Activated T-cell treated with anti-CD3 and anti-CD28 coated beads, Interleukin-2, amount 50 U/mL, for 24 hours (primary cell): ENCODE measurements at places on chromosomes 1 and 21.

- DNase-seq = no peak
Measured at GRCh38 chr1:224622831-224623230, 6.7 kb downstream of the CNIH3 start.

- no peak for DNase-seq
Measured at GRCh38 chr1:214544791-214545190, 6.6 kb downstream of the PTPN14 start.

- DNase-seq = no peak
Measured at GRCh38 chr1:9600861-9601834, 12.4 kb downstream of the TMEM201 start.

- DNase-seq = no peak
Measured at GRCh38 chr1:68453060-68453670, 3.4 kb upstream of the RPE65 start.

GRCh38 chr1:90387805-90388204 lies 329.3 kb downstream of the BARHL2 start:
- DNase-seq = no peak

GRCh38 chr1:107626073-107626796 lies 338.7 kb downstream of the VAV3 start:
- DNase-seq = no peak

DNA sequence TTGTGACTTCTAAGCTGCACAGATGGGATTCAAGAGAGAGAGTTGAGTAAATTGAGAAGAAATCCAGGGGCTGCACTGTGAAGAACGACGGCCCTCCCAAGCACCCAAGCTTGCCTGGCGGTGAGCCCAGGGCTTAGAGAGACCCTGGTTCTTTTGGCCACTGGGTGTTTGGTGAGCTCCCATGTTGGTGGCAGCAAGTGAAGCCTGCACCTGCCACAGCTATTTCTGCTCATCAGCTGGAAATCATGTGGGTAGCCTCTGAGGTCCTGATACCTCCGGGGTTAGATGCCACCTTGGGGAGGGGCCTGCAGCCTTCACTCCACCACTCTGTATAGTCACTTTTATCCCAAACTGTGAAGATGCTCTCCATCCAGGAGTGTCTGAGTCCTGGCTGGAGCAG lies 6.2 kb upstream of the BTG2 start:
- no peak for DNase-seq

GRCh38 chr1:189958756-189959155 lies 518.9 kb downstream of the BRINP3 start:
- no peak for DNase-seq

DNA sequence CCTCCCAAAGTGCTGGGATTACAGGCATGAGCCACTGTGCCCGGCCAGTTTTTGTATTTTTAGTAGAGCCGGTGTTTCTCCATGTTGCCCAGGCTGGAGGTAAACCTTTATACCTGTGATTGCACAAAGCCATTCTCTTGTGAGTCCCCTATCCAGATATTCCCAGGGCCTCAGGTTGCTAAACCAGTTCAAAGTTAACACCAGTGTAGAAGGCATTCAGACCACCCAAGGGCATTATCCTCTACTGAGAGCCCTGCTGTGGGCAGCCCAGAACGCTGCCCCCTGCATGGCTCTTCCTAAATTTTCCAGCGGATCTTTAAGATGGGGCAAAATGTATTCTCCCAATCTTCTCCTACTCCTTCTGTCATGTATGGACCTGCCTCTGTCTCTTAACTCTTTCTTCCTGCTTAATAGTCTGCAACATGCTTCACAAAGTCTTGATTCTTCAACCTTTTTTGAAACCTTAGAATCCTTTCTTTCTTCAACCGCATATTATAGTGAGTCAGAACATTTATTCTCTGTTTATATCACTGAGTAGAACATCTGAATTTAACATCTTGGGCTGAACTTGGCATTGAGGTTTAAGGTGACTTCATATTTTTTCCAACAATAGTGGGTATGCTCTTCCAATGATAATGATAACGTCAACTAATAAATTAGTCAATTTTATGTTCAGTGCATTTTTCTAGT lies 36.0 kb downstream of the UBE4B start:
- no peak for DNase-seq

GRCh38 chr1:47918257-47918867 lies 78.8 kb downstream of the TRABD2B start:
- DNase-seq = no peak

DNA sequence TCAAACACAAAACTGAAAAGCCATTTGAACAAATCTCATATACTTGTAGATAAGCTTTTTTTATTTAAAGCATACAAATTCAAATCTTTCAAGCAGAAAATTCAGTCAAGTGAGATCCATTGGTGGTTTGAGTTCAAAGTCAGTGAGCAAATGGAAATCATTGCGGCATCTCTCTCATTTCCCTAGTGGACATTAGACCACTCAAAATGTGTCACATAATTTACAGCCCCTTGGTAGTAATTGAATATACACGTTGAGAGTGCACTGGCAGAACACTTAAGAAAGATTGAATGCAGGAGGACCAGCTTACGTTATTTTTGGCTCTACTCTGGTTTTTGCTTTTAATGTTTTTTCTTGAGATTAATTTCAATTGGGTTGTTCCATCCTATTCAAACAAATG lies 633.7 kb downstream of the USP25 start:
- no peak for DNase-seq

DNA sequence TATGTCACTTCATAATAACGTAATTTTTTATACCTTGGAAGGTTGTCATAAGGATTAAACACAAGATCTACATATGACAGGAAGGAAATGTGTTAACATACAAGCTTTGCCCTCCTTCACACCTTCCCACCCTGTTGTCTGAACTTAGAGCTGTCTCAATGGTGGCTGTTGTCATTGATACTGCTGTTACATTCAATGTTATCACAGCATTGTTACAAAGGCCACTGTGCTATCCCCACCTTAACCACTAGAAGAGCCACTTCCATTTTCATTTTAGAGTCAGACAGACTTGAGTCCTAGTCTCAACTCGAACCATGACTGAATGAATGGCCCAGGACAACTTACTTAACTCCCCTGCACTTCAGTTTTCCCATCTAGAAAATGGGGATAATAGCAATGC lies 31.2 kb downstream of the TAS1R2 start:
- no peak for DNase-seq

DNA sequence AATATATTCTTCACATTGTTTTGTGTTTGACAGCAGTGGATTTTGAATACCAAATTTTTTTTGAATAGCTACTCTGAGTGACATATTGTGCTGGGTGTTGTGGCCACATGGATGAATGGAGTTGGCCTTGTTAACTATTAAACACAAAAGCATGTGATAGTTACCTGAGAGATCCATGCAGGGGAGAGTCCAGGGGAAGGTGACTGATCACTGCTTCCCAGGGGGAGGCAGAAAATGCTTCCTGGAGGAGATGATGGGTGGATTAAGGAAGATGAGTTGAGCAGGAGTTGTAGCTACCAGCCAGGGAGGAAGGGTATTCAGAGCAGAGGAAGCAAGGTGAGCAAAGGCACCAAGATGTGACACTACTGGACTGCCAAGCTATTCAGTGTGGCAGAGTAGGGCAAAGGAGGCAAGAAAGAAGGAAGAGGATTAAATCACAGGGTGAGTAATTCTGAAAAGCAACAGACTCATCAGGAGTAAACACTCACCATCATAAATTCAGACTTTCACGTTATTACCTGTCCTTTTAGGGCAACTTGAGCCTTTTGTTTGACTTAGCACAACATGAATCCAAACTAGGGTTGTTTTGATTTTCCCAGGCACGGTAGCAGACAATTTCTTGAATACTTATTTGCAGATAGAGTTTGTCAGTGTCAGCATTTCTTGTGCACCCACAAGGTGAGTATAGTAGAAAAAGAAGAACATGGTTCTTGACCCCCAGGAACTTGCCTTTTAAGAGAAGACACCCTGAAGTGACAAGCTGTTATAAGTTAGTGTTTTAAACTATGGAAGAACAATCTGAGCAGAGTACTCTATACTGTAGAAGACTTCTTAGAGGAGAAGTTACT lies 4.2 kb downstream of the CD46 start:
- no peak for DNase-seq

DNA sequence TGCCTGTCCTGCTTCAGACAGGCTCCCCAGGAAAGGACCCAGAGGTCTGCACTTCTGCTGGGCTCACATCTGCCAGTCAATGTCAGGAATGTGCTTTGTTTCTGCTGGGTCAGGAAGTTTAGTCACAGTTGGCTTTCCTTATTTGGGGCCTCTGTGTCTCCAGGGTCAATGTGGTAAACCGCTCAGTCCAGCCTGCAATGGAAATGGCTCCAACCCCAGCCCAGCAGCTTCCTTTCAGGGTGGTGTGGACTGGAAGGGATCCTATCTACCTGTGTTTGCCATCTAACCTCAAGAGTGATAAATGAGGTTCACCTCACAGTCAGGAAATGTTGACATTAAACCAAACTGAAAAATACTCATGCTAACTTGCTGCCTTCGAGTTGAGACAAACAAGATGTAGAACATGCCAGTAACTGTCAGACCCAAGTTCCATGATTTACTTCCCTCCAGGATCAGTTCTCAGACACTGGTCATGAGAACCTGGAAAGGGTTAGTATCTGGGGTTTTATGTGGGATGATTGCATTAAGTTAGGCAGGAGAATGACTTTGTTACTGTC lies 20.3 kb downstream of the ENO1 start:
- no peak for DNase-seq

GRCh38 chr1:59730759-59731478 lies 83.8 kb upstream of the HOOK1 start:
- DNase-seq = no peak

GRCh38 chr1:164983023-164983650 lies 373.4 kb downstream of the LMX1A start:
- no peak for DNase-seq

- no peak for DNase-seq
Measured at GRCh38 chr1:21491488-21492355, 17.5 kb upstream of the ALPL start.

DNA sequence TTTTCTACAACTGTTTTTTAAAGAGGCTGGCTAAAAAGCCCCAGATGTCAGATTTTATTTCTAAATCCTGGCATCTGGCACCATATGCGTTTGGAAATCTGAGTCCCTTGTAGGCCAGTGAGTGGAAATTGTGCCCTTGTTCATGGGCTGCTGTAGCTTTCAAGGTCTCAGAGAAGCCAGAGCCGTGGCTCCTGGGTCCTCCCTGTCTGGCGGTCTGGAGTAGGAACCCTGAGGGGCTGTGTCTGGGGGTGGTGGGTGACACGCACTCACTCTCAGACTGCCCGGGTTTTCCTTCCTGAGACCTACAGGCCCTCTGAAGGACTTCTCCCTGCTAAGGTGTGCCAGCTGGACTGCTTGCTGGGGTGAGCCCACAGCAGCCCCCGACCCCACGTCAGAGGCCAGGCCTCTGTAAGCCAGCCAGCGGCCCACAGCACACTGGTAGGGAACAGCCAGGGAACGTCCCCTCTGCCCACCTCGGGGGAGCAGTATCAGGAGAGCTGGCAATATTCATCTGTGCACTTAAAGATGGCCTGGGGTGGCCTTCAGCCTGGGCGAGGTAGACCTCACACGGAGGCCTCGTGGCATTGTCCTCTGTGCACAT lies 151.5 kb downstream of the PEX14 start:
- DNase-seq = no peak

DNA sequence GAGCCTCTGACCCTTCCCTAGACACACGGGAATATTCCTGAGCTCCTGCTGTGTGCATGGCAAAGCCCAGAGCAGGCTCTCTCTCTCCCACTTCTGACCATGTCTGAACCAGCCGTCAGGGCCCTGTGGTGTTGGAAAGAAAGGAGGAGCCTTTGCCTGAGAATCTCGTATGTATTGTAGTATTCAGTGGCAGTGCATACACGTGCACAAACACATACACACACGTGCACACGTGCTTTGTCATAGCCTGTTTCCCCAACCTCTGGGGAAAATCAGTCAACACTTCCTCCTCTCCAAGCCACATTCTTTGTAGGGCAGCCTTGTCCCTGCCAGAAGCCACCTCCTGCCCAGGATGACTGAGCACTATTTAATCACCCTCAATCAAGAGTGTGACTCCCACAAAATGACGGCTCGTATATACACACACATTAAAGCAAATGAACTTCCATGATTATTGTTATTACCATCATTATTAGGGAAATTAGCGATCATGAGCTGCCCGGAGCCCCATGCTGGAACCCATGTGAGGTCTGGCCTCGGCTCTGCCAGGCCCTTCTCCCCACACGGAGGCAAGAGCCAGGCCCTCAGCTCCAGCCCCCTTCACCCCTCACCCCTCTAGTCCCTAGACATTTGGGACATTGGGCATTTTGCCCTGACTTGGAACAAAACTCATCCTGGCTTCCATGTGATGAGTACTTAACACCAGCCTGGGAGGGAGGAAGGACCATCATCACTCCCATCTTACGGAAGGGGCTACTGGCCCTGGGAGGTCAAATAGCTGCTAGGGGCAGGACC lies 331.9 kb downstream of the NPHP4 start:
- no peak for DNase-seq

- DNase-seq = no peak
Measured at GRCh38 chr21:39467746-39468145, 16.0 kb downstream of the SH3BGR start.

DNA sequence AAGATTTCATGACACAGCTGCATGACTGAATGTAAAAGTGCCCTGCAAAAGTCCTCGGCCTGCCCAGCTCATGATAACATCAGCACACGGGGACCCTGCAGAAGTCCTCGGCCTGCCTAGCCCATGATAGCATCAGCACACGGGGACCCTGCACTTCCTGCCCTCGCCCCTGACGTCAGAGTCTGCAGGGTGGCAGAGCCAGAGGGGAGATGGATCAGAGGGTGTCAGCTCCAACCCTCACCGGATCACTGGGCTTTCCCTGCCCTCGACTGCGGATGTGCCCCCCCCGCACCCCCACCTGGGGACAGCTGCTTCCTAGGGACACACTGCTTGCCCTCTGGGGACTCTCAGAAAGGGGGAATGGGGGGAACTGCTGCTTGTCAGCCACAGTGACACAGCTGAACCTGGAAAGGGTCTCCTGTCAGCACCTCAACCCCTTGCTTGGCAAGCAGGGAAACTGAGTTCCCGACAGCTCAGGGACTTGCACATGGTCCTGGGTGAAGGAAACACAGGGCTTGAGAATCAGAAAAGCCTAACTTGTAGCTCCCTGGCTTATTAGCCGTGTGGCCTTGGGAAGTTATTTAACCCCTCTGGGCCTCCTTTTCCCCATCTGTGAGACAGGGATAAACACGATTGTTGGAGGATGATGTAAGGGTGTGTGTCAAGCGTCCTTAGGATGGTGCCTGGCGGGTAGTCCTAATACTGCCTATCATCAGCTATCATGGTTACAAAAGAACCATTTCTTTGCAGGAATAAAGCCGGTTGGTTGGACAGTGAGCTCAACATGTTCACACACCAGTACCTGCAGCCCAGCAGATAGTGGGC lies 8.3 kb upstream of the MIIP start:
- no peak for DNase-seq

GRCh38 chr1:232635778-232636356 lies 5.9 kb upstream of the SIPA1L2 start:
- no peak for DNase-seq

- DNase-seq = no peak
Measured at GRCh38 chr1:224432672-224433040, 1.9 kb downstream of the WDR26 start.

GRCh38 chr1:199007423-199007822 lies 368.6 kb downstream of the PTPRC start:
- DNase-seq = no peak
